Germinal center (tissue), 1 donor: ENCODE measurements at places on chromosomes 2 and 18.
A peak's percentile ranks its signal among the peaks of the same experiment; 100 is the strongest.

GRCh38 chr2:70479816-70480215 is 73.8 kb downstream of the TGFA start:
- DNase-seq: no peak

DNA sequence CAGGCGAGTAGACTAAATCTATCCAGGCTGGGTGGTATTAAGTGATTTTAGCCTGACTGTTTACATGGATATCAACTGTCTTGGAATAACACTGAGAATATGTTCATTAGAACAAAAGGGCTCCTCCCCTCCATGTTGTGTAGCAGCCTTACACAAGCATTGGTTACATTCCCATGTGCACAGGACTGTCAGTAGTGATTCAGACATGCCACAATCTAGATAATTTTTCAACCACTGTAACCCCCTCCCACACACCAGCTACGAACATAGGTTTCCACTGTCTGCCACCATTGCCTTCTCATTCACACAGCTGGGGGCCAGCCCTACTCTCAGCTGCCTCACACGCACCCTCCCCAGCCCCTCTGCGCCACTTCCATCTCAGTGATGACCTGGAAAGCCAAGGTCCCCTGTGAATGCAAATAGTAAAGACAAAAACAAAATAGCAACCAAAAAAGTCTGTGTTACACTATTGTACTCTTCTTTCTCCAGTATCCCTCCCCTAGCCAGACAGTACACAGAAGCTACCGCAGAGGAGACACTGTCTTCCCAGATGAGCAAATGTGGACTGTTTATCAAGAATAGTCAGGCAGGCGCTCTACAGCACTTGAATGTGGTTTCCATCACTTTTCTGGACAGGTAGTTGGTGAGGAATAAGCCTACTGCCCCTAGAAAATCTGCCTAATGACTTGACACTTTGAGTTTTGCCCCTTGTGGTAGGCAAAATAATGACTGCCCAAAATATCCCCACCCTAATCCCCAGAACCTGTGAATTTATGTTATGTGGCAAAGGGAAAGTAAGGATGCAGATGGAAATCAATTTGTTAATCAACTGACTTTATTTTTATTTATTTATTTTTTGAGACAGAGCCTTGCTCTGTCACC is 27.9 kb upstream of the TYMS start:
- DNase-seq: no peak

- no peak for DNase-seq
Observed at GRCh38 chr18:42289526-42289925, 334.5 kb downstream of the PIK3C3 start.

DNA sequence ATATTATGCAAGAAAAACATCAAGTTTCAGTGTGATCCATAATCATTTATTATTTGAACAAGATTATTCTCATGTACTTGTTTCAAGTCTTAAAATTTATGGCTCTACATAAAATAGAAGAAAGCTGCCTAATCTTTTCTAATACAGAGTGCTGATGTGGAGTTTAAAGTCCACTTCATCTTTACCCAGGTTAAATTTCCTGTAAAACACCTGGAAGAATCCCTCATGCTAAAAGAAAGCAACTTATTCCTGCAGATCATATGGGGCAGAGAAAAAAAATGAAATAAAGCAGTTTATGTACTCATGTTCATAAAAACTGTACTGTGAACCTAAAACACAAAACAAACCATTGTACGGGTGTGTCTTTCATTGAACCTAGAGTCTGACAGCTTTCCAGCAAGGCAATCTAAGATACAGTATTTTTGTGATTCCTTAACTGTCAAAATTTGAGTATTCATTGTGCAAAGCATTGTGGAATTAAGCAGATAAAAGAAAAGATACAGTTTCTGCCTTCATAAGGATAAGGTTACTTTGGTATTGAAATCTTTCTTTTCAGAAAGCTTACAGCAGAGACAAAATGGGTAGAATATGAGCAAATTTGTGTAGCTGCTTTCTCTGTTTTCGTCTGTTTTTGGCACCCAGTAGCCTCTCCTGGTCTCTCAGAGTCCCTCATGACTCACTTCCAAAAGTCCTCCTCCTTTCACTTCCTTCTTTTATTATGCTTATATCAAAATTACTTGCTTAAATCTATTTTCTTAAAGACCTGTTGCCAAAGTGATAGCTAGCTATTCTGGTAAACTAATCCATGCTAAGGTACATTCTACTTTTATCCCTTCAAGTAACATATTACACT is 26.9 kb upstream of the GLS start:
- DNase-seq: no peak

- DNase-seq: no peak
Observed at GRCh38 chr18:21484851-21485636, 115.5 kb downstream of the ESCO1 start.

GRCh38 chr2:41937921-41938708 is 109.7 kb upstream of the PKDCC start:
- no peak for DNase-seq

GRCh38 chr18:41262688-41263087 is 692.3 kb upstream of the PIK3C3 start:
- no peak for DNase-seq

- DNase-seq: peak; percentile 74
Observed at GRCh38 chr2:38409156-38410102, 32.4 kb upstream of the ATL2 start.

DNA sequence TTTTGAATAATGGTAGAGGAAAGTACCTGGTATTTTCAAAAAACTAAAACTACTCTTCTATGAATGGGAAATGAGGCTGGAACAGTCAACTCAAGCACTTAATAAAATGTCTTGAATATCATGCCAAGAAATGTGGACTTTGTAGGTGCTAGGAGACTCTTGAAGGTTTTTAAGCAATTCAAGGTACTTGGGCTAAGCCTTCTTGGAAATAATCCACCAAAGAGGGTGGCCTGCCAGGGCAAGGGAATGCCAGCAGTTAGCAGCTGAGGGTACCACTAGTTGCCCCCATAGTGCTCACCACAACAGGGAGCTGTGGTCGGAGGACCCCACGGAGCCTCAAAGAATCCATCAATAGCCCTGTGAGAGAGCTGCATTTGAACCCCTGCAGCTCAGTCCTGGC is 14.6 kb upstream of the ACYP2 start:
- no peak for DNase-seq

GRCh38 chr2:75454241-75454620 is 106.5 kb downstream of the EVA1A start:
- no peak for DNase-seq

GRCh38 chr2:18966131-18966530 is 376.8 kb upstream of the NT5C1B start:
- no peak for DNase-seq

DNA sequence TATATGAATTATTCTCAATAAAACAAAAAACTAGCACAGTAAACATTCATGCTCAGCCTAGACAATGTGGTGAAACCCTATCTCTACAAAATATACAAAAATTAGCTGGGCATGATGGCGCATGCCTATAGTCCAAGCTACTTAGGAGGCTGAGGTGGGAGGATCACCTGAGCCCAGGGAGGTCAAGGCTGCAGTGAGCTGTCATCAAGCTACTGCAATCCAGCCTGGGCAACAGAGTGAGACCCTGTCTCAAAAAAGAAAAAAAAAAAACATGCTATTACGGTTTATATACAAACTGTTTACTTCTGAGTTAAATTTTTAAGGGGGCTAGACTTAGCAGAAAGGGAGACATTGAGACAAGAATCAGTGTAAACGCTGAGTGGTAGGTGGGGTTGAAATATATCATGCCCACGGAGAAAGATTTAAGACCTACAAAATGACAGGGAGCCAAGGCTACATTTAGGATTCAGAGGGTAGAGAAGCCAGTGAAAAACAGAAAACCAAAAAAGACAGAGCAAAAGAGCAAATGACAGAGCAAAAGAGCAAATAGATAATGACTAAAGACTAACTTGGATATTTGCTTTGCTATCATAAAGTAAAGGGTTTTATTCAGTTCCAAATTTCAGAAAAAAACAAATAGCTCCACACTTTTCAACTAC is 7.5 kb downstream of the TTC32 start:
- no peak for DNase-seq

DNA sequence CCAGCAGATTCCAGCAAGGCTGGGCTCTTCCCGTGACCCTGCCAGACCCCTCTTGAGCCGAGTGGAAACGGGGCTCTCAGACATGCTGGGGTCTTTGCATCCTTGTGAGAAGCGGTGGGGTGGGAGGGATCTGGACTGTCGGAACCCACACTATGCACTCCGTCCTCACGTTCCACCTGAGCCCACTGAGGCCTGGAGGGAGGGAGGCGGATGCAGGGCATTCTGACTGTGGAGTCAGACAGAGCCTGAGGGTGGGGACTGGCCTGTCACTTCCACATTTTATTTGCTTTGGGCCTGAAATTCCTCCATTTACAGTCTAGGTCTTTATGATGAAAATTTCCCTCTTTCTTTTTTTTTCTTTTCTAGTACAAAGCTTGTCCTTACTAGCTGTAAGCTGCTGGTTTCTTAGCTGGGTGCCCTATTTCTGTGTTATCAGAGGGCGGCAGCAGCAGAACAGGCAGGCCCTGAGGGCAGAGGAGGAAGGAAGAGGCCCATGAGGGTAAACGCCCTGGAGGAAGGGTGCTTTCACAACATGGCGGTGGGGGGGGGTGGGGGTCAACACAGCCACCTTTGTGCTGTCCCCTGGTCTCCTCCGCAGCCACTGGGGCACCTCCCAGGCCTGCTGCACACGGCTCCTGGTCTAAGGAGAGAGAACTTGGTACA is 373.5 kb upstream of the MYT1L start:
- DNase-seq: no peak

DNA sequence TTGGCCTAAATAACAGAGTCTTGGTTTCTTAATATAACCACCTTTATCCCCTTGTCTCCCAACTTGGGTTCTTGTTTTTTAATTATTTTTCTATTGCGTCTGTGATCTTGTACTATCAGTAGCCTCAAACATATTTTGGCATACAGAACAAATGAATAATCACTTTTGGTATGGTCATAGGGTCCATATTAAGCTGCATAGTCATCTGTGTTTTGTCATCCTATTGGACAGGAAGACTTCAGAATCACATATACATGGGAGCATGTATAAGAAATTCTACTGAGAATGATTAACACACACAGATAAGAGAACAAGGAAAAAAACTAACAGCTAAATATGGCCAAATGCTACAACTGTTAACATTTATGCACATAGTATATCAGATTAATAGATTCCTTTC is 126.0 kb downstream of the MEP1B start:
- DNase-seq: no peak

- no peak for DNase-seq
Observed at GRCh38 chr2:231321021-231321420, 74.5 kb upstream of the B3GNT7 start.

DNA sequence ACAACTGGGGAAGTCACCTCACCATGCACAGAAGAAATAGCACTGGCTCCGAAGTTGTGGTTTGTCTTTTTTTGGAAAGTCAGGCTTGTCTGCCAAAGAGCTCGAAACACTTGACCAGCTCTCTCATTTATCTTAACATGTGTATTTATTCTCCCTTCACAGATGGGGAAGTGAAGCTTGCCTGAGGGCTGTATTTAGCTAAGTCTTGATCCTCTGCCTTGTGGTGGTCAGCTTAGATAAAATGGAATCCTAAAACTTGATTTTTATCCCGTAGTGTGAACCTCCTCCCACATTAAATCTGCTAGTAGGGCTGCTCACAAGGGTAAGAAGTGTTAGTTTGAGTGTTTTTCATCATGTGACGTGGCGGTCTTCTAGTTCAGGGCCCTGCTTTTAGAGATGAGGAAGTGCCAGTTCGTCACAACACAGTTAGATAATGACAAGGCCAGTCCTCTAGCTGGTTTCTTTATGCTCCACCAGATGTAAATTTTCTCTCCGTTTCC is 89.7 kb downstream of the TMEM247 start:
- DNase-seq: peak; percentile 58

DNA sequence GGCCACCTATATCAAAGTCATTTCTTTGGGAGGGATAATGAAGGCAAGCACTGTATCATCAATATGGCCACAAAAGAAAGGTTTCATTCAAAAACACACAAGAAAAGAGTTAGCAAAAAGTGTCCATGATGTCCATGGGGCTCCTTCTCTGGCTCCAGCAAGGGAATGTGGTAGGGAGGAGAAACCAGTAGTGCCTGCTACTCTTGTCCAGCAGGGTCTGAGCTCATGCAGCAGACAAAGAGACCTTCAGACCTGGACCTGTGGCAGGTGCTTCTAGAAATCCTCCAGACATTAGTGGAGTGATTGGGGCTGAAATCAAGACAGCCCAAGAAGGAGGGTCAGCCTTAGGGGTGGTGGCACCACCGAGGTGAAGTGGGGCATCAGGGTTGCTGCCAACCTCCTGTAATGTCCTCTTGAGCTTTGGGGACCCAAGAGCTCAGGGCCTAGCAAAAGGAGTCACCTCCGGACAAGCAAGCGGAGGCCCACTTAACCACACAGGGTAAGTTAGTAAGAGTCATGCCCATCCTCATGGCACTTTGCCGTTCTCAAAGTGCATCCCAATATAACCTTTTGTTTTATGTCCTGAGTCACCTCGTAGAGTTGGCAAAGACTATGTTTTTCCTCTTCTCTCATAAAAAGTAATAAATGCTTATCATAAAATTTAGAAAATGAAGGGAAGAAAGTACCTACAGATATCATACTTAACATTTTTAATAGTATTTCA is 112.6 kb upstream of the YPEL5 start:
- DNase-seq: no peak

DNA sequence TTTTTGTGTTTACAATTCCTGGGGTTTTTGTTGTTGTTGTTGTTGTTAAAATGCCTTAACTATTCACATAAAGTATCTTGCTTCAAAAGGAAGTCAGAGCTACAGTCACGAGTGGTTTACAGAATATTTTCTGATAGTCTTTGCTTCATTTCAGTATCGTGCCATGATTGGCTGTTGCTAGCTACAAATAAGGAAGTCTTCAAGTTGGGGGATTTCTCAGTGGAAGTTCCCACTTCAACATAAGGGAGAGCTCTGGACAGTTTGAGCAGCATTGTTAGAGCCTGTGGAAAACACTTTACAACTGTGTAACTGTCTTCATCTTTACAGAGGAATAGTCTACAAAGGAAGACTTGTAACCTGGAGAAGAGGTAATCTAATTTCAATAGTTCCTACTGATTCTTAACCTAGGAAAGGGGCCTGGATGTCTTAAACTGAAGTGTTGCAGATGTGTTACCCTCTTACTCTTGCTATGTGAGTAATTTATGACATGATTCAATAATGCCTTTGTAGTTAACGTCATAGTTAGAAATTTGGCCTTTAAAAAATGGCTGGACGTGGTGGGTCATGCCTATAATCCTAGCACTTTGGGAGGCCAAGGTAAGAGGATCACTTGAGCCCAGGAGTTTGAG is 23.4 kb upstream of the TANK start:
- peak; percentile 74 for DNase-seq
